Spinal cord (tissue), 10 donors: ENCODE measurements at places on chromosomes 16 and 17. TPM values are rescaled to one million over a fixed set of nuclear protein-coding genes. Genes with fewer than 3 reads are reported as not detected.

- no peak overlapping the region for H3K4me3 ChIP-seq
- H3K4me1 ChIP-seq: no peaks in the 10 kb centered on the region
- H3K27ac ChIP-seq: no peak overlapping the region
- H3K27me3 ChIP-seq: no peaks in the 10 kb centered on the region
- DNase-seq: no peak
Measured at GRCh38 chr16:68993885-68994284, 111.6 kb upstream of the HAS3 start.

- H3K4me1 ChIP-seq: no peaks in the 10 kb centered on the region
- no peak for DNase-seq
- no peak overlapping the region for H3K4me3 ChIP-seq
- no peaks in the 10 kb centered on the region for H3K27me3 ChIP-seq
- no peaks in the 10 kb centered on the region for H3K36me3 ChIP-seq
- no peak overlapping the region for H3K27ac ChIP-seq
Measured at GRCh38 chr17:53655591-53655990, 167.1 kb upstream of the KIF2B start.

DNA sequence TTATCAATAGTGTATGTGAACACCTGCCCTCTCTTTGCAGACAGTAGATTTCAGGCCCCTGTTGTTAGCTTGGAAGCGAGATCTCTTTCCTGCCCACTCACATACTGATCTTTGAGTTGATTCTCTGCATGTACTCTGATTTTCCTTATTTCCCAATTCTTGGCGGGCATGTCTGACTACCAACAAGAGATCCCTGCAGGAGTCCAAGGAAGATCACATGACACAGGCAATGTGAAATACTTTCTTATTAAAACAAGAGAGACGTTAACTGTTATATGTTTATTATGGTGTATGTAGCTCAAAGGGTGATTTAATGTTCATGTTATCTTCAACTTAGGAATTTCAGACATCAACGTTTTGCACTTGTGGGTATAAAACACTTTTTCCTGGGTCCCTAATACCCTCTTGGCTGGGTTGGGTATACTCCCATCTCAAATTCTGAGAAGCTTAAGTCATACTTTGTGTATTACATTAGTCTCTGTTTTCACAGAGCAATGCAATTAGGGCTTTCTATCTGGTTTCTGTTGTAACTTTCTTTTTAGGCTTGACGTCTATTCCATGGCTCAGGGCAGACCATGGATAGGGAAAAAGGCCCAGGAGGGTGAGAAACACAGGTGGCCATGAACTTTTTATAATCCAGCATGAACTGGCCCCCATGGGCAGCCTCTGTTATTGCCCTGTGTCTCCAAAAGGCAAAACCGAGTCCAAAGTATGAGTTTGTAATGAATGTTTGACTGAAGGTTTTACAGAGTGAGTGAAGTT, 32.2 kb downstream of the HSD17B2 start:
- H3K36me3 ChIP-seq: no peaks in the 10 kb centered on the region
- H3K4me1 ChIP-seq: no peaks in the 10 kb centered on the region
- DNase-seq: no peak
- no peak overlapping the region for H3K27ac ChIP-seq
- H3K4me3 ChIP-seq: no peak overlapping the region

DNA sequence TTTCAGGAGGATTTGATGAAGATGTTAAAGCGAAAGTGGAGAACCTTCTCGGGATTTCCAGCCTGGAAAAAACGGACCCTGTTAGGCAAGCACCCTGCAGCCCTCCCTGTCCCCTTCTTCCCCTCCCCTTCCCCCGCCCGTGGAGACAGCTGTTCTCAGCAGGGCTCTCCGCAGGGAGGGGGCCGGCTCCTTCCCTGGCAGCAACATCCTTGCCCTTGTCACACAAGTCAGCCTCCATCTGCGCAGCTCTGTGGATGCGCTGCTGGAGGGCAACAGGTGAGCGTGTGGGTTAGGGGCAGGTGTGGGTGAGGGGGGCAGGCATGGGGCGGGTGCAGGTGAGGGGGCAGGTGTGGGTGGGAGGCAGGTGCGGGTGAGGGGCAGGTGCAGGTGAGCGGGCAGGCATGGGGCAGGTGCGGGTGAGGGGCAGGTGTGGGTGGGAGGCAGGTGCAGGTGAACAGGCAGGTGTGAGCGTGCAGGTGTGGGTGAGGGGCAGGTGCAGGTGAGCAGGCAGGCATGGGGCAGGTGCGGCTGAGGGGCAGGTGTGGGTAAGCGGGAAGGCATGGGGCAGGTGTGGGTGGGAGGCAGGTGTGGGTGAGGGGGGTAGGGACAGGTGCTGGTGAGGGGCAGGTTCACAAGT, 9.4 kb downstream of the CYBC1 start:
- H3K36me3 ChIP-seq: peaks cover 100% of the 10 kb centered on the region
- DNase-seq: no peak
- no peak overlapping the region for H3K4me3 ChIP-seq

The PEMT gene
- 28.5 TPM for total RNA-seq

GRCh38 chr17:20315311-20315710, 152.0 kb downstream of the LGALS9B start:
- DNase-seq: no peak
- H3K4me1 ChIP-seq: peaks cover 11% of the 10 kb centered on the region
- no peak overlapping the region for H3K27ac ChIP-seq
- no peaks in the 10 kb centered on the region for H3K27me3 ChIP-seq
- no peak overlapping the region for H3K4me3 ChIP-seq

DNA sequence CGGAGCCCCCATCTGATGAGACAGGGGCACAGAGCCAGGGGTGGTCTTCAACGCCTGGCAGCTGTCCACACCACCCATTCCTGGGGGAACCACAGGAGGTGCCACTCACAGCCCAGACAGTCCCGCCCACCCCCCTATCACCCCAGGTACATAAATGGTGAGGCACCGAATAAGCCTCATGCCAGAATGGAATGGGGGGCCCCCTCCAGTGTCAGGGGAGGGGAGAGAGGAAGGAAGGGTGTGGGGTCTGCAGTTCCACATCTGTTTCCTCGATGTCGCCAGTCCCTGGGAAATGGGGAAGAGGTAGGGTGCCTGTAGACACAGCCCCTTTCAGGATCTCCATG, 1.7 kb downstream of the TMC6 start:
- peaks cover 35% of the 10 kb centered on the region for H3K36me3 ChIP-seq
- no peak overlapping the region for H3K4me3 ChIP-seq
- peak overlapping the region; percentile 92 for H3K27ac ChIP-seq
- H3K4me1 ChIP-seq: peaks cover 70% of the 10 kb centered on the region
- DNase-seq: no peak

DNA sequence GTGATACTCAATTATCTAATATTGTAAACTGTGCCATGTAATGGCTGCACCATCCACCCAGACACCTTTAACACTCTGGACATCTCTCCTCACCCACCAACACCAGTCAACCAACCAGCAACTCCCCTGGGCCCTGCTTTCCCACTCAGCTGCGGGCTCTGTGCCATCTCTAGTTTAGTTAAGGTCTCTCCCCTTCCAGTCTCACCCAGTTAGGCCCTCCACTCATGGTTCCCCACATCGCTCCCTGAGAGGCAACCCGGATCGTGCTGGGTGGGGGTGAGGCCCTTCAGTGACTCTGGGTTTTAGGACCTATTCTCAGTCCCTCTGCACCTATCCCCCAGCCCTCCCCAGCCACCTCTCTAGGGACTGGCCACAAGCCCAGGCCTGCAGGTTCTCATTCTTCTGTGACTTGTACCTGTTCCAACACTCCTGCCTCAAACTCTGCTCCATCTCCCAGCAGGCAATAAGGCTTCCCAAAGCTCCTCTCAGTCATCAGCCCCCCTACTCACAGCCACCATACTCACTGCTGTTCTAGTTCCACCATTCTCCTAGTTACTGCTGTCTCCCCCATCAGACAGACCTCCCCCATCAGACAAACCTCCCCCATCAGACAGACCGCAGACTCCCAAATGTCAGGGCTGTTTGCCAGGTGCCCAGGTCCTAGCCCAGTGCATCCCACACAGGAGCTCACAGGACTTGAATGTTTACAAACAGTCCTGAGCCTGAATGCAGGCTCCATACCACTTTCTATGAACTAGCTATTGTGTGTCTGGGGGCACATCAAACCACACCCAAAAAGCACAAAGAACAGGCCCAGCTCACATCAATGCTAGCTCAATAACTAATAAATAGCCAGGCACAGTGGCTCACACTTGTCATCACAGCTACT, 2.6 kb downstream of the TK2 start:
- peaks cover 33% of the 10 kb centered on the region for H3K36me3 ChIP-seq
- H3K4me3 ChIP-seq: no peak overlapping the region
- H3K27ac ChIP-seq: no peak overlapping the region

The SLC6A2 gene
- total RNA-seq: 0.11 TPM

The OR4D1 gene
- total RNA-seq: 0.06 TPM

The TMEM88 gene
- 2.7 TPM for total RNA-seq

- no peaks in the 10 kb centered on the region for H3K27me3 ChIP-seq
- H3K36me3 ChIP-seq: peaks cover 3% of the 10 kb centered on the region
- H3K4me1 ChIP-seq: no peaks in the 10 kb centered on the region
- DNase-seq: no peak
Measured at GRCh38 chr16:50335196-50335958, 33.4 kb downstream of the BRD7 start.

The TEX14 gene
- 0.30 TPM for total RNA-seq

- peaks cover 85% of the 10 kb centered on the region for H3K36me3 ChIP-seq
- DNase-seq: no peak
- H3K27me3 ChIP-seq: no peaks in the 10 kb centered on the region
- H3K4me3 ChIP-seq: no peak overlapping the region
Measured at GRCh38 chr16:667113-667779, 686 bp upstream of the RHOT2 start.

- no peak overlapping the region for H3K4me3 ChIP-seq
- no peaks in the 10 kb centered on the region for H3K27me3 ChIP-seq
- H3K36me3 ChIP-seq: no peaks in the 10 kb centered on the region
- no peaks in the 10 kb centered on the region for H3K4me1 ChIP-seq
- no peak overlapping the region for H3K27ac ChIP-seq
- no peak for DNase-seq
Measured at GRCh38 chr17:13160296-13160695, 142.5 kb upstream of the ELAC2 start.

GRCh38 chr16:68533937-68534336, 5.2 kb upstream of the ZFP90 start:
- no peak overlapping the region for H3K4me3 ChIP-seq
- peaks cover 31% of the 10 kb centered on the region for H3K4me1 ChIP-seq

- peaks cover 15% of the 10 kb centered on the region for H3K36me3 ChIP-seq
- no peak overlapping the region for H3K4me3 ChIP-seq
- H3K27me3 ChIP-seq: no peaks in the 10 kb centered on the region
- DNase-seq: no peak
Measured at GRCh38 chr17:2789700-2790099, 6.5 kb upstream of the RAP1GAP2 start.

The SPECC1 gene
- 52.1 TPM for total RNA-seq

DNA sequence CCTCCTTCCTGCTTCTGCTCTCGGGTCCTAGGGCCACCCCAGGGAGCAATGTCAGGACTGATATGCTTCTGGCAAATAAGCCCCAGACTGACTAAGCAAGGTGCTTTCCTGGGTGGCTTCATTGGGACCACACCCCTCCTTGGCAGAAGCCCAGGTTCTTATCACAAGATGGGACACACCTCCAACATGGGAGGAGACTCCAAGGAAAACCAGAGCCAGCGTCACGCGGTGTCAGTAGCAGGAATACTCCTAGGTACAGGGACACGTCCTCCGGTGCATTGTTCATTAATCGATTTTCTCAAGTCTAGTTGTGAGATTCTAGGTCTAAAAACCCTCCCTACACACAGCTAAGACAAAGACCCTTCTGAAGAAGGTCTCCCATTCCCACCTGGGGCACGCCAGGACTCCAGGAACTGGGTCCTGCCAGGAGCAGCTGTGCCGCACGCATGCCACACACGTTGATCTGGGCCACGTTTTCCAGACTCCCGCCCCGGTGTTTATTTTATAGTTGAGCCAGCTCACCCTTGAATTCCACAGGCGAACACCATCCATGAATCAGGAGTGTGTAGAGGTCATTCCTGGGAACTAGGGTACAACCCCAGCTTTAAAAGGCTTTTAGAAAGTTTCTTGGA, 30.8 kb downstream of the FA2H start:
- no peak overlapping the region for H3K4me3 ChIP-seq
- no peaks in the 10 kb centered on the region for H3K36me3 ChIP-seq
- no peak overlapping the region for H3K27ac ChIP-seq
- no peak for DNase-seq

DNA sequence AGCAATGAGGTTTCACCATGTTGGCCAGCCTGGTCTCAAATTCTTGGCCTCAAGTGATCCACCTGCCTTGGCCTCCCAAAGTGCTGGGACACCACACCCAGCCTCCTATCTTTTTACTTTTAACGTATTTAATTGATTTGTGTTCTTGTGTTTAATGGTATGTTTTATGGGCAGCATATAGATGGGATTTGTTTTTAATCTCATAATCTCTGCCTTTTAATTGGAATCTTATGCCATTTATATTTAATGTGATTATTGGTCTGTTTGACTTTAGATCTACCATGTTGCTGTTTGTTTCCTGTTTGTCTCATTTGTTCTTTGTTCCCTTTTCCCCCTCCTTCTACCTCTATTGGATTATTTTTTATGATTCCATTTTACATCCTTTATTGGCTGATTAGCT, 12.2 kb downstream of the SLC26A11 start:
- H3K4me1 ChIP-seq: no peaks in the 10 kb centered on the region
- no peaks in the 10 kb centered on the region for H3K27me3 ChIP-seq
- H3K4me3 ChIP-seq: no peak overlapping the region
- H3K36me3 ChIP-seq: peaks cover 52% of the 10 kb centered on the region
- no peak for DNase-seq

DNA sequence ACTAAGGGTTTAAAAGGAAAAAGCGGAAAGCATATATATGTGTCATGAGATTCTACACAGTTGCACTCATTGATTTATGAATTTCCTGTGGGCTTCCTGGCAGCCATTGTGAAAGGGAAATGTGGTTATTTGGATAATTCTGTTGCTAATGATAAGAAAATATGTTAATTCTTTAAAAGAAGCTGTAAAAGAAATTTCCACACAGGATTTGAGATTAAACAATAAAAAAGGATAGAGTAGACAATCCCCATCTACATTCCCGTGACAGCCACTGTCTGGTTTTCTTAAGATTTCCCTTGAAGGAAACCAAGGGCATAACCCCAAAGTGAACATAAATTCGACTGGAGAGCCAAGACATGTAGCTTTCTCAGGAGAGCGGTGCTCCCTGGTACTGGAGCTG, 397.5 kb downstream of the CPPED1 start:
- no peak for DNase-seq
- H3K27me3 ChIP-seq: no peaks in the 10 kb centered on the region
- H3K27ac ChIP-seq: no peak overlapping the region
- H3K36me3 ChIP-seq: peaks cover 6% of the 10 kb centered on the region
- H3K4me1 ChIP-seq: peaks cover 7% of the 10 kb centered on the region
